Stimulated activated CD8-positive, alpha-beta memory T cell treated with anti-CD3 and anti-CD28 coated beads, Interleukin-4, amount 100 ng/mL, for 1 hour (primary cell): ENCODE measurements at places on chromosomes 16 and 17.
A peak's percentile ranks its signal among the peaks of the same experiment; 100 is the strongest.

GRCh38 chr17:81656118-81656743 lies at the start of gene PDE6G:
PDE6G (minus strand) TSS chr17:81656542; CDS start chr17:81653305, 3,237 bp downstream.
- no peak for DNase-seq

DNA sequence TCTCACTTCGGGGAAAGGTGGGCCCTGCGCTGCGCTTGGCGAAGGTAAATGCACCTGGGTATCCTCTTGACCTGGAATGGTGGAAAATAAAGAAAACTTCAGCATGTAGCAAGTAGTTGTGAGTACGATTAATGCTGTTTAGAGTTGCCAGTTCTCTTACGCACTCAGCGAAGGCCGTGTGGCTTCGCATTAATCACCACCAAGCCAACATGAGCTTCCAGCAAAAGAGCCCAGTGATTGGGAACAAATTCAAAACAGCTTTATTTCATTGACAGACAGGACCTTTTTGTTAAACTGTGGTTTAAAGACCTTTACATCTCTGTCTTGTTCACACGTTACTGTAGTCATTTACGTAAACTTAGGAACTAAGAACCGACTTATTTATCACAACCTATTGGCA lies 531.4 kb downstream of the MAF start:
- DNase-seq = no peak

- DNase-seq = no peak
Measured at GRCh38 chr16:13940397-13940933, 20.5 kb downstream of the ERCC4 start.

DNA sequence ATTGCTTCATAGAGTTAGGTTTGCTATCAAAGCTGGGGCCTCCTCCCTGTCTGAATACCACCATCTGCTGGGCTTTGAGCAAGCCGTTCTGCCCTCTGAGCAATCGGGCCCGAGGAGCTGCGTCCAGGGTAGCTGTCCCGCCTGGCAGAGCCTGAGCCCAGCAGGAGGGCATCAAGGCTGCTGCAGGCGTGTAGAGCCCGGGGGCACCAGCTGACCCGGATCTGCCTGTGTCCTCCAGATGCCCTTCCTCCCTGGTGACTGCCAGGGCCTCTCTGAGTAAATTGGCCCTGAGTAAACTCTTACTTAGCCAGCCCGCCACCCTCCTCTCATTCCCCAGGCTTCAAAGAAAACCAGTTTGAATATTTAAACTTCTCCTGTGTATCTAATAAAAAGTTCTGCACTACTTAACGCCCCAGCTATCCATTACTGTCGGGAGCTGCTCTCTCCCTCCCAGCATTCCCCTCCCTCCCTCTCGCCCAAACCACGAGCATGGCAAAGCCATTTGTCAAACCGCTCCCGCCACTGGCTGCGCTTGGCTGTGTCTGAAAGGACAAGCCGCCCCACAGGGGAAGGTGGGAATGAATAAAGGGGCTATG lies 16.4 kb downstream of the CDK5RAP3 start:
- no peak for DNase-seq

- DNase-seq = no peak
Measured at GRCh38 chr17:55242476-55242875, 22.3 kb upstream of the HLF start.

- no peak for DNase-seq
Measured at GRCh38 chr17:42453439-42453838, 5.2 kb upstream of the ATP6V0A1 start.

GRCh38 chr17:50060951-50061712 lies 5.2 kb downstream of the ITGA3 start:
- DNase-seq = no peak

DNA sequence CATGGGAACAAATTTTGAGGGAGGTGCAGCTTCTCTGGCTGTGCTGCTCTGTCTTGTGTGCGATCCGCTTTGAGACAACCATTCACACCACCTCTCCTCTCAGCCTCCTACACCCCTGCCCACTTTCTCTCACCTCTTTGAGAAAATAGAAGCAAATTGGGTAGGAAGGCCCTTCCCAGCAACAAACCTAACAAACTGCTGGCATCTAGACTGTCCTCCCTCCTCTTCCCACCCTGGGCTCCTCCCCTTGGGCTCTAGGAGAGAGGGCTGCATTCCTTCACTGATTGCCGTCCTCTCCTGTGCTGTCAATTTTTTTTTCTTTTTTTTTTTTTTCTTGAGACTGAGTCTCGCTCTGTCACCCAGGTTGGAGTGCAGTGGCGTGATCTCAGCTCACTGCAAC lies 13.5 kb downstream of the CDIPT start:
- no peak for DNase-seq

DNA sequence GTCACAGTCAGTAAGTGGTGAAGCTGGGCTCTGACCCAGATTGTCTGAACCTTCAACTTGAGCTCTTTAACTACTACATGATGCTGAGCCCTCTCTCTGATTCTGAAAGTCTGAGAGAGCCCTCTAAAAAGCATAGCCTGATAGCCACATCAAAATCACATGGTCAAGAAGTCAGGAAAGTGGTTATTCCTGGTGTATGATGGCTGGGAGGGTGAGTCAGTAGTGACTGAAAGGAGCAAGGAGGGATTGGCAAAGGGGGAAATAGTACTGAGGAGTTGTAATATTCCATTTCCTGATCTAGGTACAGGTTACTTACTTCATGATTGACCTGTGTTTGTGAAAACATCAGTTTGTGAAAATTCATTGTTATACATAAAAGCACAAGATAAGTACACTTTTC lies 89.1 kb downstream of the SSH2 start:
- no peak for DNase-seq

DNA sequence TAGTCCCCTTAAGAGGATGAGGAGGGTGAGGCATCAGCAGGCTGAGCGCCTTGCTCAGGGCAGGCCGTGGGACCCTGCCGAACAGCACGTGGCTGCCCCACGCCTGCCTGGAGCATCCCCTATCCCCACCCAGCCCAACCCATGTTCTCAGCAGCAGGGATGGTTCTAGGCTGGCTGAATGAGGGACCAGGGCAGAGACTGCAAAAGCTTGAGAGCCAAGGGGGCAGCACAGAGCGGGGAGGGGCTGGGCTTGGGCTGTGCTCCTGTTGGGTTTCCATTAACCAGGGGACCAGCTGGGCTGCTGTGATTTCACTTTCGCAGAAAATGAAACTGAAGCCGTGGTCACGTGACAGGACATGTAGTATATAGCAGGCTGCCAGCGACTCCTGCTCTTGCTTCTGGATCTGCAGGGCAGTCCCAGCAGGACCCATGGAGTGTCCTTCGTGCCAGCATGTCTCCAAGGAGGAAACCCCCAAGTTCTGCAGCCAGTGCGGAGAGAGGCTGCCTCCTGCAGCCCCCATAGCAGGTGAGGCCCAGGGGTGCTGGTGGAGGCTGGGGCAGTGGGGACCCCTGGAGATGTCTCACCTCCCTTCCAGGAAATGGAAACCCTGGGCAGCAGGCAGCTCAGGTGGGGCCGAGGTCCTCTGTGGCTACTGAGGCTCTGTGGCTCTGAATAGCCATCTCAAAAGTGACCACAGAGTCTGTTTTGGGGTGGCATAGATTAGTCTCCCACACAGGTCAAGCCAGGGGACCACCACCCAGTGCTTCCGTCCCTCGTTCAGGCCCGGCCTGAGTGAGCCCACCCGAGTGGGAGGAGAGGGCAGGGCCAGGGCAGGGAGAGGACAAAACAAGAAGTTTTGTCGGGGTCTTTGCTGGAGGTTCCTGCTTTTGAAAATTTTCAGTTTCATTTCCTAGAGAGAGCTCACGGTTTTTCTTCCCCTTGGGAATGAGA lies 2.9 kb downstream of the RNF213 start:
- DNase-seq = peak; percentile 82

DNA sequence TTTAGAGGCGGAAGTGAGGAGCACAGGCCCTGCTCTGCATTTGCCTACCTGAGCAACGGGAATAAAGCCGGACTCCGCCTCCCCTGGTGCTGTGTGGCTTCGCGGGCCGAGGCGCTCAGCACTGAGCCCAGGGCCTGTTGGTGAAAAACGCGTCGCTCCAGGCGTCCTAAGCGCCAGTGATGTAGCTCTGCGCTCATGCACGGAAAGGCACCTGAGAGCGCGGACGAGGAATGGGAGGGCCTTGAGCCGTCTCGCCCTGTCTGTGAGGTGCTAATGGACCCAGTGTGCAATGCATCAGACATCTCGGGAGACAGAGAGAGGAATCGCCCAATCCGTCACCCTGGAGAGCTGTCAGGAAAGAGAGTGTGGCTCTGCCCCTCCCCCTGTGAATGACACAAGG lies 17.2 kb upstream of the ATP2A3 start:
- DNase-seq = no peak

- no peak for DNase-seq
Measured at GRCh38 chr16:84751947-84752346, 52.1 kb downstream of the USP10 start.

- DNase-seq = no peak
Measured at GRCh38 chr17:80096561-80097021, 4.8 kb upstream of the GAA start.

DNA sequence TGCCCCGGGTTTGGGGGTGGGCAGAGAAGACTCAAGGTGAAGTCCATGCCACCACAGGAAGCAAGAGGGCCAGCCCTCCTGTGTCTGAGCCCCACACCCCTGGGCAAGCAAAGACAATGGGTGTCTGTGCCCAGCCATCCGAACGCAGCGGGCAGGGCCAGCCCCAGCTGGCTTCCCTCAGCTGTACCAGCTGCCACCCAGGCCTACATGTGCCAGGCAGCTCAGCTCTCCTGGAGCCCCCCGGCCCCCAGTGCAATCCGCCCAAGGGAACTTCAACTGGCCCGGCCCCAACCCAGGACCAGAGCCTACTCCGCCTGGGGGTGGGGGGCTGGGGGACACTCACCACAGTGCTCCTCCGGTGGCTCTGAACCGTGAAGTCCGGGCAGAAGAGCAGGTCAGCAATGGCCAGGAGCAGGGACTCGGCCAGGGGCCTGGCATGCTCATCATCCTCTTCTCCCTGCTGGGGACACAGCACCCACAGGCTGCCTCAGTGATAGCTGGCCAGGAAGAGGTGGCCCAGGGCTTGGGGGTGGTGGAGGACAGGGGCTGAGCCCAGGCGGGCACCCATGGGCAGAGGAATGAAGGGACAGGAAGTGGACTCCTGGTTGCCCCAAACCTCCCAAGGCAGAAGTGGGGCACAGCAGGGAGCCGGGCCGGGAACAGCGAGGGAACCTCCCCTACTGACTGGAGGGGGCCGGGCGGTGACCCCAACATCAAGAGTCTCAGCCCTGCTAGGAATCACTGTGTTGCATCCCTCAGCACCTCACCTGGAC lies 9.8 kb downstream of the HID1 start:
- DNase-seq = no peak

- no peak for DNase-seq
Measured at GRCh38 chr17:8909586-8910270, 42.3 kb upstream of the PIK3R6 start.

GRCh38 chr17:52148288-52148968 lies 10.1 kb downstream of the CA10 start:
- DNase-seq = no peak

DNA sequence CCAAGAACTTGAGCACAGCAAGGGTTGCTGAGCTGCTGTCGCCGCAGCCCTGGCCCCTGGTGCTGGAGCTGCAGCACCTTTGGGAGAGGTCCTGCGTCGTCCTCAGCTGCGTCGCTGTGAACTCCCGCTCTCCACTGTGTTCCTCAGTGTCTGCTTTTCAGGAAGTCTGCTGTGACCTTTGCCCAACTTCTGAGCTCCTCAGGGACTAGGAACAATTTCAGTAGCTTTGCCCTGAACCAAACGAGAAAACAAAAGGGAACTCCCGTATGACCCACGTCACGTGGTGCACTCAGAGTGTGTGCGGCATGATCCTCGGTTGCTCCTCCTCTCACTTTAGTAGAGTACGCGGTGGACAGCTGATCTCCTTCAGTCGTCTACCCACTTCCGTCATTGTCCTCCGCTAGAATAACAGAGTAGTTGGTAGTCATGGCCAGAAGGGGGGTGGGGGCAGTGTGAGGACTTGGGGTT lies 44.2 kb downstream of the WDR45B start:
- no peak for DNase-seq

- DNase-seq = no peak
Measured at GRCh38 chr17:34399725-34400124, 36.7 kb upstream of the CCL1 start.

DNA sequence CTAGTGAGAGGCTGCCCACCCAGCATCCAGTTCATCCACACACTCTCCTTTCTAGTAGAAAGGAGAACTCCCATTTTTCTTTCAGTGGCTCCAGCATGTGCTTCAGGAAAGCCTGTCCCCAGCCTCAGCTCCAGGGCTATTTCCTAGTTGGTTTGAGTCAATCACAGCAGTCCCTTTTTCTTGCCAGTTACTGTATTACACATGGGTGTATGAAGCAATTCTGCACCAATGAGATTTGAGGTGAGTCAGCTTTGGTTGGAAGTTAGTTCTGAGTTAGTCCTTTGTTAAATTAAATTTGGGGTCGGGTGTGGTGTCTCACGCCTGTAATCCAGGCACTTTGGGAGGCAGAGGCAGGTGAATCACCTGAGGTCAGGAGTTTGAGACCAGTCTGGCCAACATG lies 24.8 kb downstream of the RAD51D start:
- DNase-seq = no peak

DNA sequence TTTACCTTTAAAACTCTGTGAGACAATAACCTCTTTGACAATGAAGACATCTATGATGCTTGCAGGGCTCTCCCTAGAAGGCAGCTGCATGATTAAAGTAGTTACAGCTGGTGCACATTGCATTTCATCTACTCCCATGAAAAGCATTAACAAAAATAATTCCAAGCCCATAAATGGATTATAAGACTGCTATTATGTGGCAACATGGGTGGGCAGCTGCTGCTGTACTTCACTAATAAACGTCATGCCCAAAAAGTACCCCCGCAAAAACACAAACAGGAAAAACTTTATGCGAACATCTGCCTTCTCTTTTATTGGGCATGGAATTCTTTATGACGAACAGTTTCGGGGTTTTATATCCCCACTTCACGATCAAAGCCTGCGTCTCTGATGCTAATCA lies 224.9 kb downstream of the CA10 start:
- DNase-seq = no peak

GRCh38 chr17:67435122-67435521 lies 58.0 kb downstream of the PITPNC1 start:
- DNase-seq = peak; percentile 32

DNA sequence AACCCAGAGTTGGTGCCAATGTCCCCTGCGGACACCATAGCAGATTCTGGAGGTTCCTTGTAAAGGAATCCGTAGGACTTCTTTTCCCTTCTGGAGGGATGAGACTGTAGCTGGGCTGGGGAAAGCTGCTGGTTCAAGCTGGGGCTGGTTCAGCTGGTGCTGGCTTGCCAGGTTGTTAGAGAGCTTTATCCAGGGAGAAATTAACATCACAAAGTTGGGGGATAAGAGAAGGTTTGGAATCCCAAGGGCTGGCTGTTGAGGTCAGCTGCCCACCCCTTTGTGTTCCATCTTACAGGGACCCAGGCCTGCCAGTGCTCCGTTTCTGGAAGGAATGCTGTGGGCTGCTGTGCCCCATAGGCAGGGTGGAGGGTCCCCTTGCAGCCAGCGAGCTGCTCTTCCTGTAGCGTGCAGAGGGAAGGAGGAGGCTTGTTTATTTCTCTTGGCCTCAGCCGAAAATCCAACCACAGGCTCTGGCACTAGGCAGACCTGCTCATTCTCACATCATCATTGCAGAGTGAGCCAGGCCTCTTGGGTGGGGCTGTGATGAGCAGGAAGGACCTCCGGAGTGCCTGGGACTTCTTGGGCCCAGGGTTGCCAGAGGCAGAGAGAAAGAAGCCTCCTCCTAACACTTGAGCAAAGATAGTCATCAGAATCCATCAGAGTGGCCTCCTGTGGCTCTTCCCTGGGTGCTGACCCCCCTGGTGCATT lies 251.1 kb downstream of the SEC14L1 start:
- DNase-seq = no peak
